ENCODE measurements at places on chromosomes 12 and 14.

GRCh38 chr12:70402597-70402996 lies 36.5 kb downstream of the KCNMB4 start:
- no peak for DNase-seq

GRCh38 chr12:56221232-56221756 lies 428 bp downstream of the RNF41 start:
- DNase-seq, result no peak

DNA sequence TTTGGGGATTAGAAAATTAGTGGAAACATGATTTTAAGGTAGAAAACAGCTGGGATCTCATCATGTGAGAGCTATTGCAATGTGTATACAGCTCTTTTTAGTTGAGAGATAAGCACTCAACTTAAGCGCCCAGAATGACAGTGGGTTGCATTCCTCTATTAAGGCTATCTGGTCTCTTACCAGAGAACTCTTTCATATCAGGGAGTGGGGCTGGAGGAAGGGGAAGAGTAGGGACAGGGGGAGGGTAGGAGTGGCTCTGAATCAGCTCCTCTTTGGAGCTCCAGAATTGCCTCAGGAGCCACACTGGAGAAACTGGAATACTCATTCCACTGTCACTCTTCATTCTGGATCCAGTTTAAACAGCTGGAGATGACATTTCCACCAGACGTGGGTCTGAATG lies 9.2 kb upstream of the PLEKHG3 start:
- no peak for DNase-seq

DNA sequence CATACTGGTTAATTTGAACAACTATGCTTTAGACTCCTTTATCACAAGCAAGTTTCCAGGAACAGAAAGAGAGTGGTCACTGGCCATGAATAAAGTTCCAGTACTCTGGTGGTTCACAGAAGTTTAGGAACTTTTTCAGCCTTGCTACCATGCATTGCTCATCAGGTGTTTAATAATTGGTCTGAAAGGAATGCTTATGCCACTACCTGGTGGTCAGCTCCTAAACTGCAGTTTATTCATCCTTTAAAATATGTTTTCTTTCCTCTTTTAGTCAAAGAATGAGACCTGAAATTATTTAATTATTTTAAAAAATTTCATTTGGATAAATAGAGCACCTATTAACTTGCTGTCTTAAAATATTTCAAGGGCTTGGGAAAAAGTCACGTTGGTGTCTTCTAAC lies 260.1 kb upstream of the OR4E1 start:
- no peak for DNase-seq

DNA sequence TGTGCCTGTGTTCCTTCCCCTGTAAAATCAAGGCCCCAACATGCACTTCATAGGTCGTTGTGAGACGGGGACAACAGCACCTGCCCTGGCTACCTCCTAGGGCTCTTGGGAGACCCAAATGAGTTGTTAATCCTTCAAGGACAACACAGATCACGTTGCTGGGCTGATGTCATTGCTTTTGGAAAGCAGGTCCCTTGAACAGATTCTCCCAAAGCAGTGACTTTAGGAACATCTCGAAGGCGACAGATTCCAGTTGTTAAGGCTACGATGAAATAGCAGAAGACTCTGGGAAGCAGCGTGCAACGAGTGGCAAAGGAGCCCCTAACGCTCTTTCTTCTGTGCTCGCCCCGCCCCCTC lies 26.2 kb upstream of the MAP1LC3B2 start:
- no peak for DNase-seq

DNA sequence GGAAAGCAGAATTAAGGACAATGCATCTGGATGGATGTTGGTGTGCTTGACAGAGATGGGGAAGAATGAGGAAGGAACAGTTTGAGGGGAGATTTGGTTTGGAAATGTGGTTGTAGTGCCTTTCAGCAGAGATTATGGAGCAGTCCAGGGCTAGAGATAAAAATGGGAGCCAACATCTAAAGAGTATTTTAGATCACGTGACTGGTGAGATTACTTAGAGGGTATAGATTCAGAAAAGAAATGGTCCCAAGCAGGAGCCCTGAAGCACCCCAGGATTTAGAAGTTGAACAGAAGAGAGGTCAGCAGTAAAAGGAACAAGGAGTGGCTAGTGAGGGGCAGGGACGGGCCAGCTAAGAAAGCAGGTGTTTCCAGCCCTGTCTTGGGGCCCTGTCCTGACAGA lies 29.6 kb downstream of the ZNF664 start:
- no peak for DNase-seq

DNA sequence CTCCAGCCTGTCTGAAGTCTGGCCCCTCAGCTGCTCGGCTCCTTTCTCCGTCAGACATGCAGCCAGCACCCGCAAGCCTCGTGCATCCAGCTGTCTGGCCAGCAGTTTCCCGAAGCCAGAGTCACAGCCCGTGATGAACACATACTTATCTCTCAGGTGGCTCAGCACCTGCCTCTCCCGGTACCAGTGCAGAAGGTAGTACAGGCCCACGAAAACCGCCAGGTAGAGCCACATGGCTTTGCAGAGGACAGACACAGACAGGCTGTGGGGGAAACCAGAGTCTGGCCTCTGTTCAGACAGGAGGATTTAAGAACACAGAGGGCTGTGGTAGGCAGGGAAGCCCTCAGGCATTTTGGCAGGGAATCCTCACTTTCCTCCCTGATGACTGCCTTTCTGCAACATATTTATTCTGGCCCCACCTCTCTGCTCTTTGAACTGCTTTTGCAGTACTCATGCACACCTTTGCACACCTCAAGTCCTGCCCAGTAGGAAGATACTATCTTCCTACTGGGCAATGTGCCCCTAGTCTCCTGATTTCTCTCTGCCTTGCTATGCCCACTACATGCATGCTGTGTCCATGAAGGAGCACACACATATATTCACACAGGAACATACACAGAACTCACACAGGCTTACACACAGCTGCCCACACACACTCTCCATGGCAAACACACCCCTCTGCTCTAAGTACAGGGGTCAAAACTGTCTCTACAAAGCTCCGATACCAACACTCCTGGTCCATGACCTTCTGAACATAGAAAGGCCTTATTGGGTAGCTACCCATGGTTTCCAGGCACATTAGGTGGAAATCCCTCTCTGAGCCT lies at the start of gene RDH16:
RDH16 (minus strand) TSS at position 380 of the 824 bp plus-strand sequence; CDS start at position 234, 146 bp downstream.
- no peak for DNase-seq

DNA sequence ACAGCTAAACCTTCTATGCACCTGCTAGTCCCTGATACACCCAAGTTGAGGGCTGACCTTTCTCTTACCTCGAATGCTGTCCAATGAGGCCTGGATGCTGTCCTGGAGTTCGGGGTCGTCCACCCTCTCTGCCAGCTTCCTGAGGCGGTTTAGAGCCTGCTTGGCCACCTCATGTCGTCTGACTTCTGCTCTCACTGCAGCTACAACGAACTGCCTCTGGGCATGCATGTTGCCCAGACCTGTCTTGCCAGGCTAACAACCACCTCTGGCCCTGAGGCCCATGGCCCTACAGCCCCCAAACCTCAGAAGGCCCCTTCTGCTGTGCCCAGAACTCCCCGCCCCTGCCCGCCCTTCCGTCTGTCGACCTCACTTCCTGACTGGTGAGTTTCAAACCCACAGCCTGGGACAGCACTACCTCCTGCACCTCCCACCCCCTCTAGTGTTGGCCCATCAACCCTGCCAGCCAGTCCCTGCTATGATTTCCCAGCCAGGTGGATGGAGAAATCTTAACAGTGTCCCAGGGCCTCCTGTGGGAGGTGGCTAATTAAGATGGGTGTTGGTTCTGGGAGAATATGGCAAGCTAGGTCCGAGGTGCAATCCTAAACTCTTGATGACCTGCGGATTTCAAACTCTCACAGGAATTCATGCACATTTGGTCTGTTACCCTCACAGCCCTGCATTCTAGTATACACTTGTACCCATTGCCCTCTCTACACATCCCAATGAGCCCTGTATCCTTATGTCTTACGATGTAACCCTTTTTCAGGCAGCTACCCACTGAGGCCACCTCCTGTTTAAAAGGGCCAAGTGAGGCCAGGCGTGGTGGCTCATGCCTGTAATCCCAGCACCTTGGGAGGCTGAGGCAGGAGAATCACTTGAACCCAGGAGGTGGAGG lies 2.7 kb upstream of the TSPAN31 start:
- DNase-seq, result peak; percentile 74

DNA sequence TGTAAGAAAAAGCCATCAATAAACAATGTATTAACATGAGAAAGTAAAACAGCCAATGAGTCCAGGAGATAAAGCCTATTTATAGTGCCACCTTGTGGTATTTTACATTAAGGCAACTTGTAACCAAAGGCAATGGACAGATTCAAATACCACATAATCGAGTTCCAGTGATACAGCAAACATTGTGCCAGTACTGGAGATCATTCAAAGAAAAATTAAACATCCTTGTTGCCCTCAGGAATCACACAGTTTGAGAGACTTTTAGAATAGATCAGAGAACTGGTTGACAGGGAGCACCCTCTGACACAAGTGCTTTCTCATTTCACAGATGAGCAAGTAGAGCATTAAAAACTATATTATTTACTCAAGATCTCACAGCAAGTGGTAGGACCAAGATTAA lies 98.1 kb downstream of the DDHD1 start:
- DNase-seq, result no peak

- DNase-seq, result no peak
Observed at GRCh38 chr14:104786091-104786586, 9.4 kb downstream of the AKT1 start.

- DNase-seq, result no peak
Observed at GRCh38 chr12:98909746-98910145, 264.7 kb downstream of the APAF1 start.

DNA sequence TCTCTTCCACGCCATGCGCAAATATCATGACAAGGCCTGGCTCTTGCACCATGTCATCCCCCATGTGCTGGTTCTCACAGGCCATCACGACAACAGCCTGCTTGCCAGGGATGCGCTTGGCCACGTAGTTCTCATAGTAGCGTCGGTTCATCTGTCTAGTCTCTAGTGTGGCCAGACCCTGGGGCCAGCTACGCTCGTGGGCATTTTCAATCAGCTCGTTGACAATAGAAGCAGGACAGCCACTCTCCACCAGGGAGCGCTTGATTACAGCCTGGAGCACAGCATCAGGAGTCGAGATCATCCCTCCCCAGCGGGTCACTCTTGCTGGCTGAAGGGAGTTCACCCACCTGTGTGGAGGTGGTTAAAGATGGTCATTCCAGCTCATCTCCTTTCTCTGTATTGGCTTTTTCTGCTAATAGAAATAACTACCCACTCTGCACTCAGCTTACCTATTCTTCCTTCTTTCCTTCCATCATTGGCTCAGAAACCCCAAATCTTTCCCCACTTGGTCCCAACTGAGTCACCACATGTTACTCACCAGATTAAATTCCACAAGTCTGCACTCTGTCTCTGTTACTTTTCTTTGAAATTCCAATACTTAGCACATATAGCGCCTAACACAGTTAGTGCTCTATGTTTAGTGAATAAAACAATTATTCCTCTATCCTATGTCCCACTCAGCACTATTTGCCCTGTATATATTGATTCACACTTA lies 15.1 kb downstream of the RNF41 start:
- no peak for DNase-seq

DNA sequence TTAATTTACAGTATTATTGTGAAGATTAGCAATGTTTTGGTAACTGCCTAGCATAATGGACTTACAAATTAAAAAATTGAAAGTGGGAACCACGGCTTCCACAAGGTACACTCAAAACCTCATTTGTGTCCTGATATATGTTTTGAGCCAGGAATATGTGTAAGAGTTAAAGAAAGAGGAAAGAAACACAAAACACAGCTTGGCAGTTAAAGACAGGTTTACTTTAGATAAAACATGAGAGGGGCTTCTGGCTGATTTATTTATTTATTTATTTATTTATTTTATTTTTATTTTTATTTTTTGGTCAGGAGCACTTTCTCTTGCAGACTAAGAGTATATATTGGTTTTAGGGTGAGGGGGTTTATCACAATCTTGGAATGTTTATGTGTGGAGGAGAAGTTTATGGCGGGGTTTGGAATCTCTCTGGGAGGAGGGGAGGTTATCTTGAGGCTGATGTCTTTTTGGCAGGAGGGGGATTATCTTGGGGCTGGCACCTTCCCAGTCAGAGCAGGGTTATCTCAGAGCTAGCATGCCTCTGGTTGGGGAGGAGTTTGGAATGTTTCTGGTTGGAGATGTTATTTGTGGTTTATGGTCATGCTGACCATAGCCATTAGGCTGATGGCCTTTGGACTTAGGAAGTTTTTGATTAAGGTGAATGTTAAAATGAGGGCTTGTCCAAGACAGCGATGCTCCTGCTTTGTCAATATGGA lies 436.7 kb downstream of the DAD1 start:
- no peak for DNase-seq

DNA sequence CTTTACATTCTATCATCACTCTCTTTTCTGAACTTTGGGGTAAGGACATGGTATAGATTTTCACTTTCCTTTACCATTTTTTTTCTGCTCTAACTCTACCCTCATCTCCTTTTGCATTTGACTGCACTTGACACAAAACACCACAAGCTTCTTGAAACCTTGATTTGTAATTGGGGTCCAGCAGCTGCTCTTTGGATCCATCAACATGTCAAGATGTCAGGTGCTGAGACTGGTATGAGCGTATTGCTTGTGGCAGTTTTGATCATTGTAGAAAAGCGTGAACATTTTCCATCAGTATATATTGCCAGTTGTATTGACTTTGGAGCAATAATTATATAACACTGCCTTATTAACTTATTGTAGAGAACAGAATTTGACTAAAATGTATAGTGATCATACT lies 838.6 kb downstream of the TRHDE start:
- DNase-seq, result no peak

GRCh38 chr12:56450241-56450640 lies 1.0 kb upstream of the TIMELESS start:
- no peak for DNase-seq

GRCh38 chr12:85468356-85469157 lies 188.5 kb downstream of the ALX1 start:
- DNase-seq, result no peak

GRCh38 chr12:57713209-57713608 lies 19.3 kb downstream of the OS9 start:
- no peak for DNase-seq

DNA sequence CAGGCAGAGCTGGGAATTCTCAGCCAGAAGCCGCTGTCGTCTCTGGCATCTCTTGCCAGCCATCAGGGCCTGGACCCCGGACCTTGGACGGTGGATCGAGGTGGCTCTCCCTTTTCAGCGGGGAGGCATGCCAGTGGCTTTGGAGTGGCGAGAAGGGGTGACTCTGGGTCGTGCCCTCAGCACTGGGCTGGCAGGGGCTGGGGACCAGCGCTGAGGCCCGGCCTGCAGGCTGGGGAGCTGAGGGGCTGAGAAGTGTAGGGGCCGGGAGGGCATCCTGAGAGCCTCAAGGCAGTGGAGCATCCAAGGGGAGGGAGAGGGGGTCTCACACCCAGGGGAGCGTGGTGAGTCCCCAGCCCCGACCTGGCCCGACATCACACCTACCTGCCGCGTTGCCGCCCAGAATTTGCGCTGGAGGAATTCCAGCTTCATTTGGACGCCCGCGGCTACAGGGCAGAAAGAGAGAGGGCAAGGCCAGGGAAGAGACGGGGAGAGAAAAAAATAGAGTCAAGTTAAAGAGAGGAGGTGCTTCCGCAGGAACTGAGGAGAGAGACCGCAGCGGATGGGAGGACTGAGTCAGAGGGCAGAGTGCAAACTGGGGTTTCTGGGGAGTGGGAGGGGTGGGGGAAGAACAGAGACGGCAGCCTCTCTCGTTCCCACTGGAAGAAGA lies 9.0 kb upstream of the LRTM2 start:
- DNase-seq, result peak; percentile 31

- no peak for DNase-seq
Observed at GRCh38 chr12:26016516-26016915, 58.0 kb downstream of the RASSF8 start.

All from activated effector memory CD4-positive, alpha-beta T cell treated with Interleukin-2 at 50 U/mL for 16 hours (primary cell).